ENCODE measurements at places on chromosomes 3 and 15.

DNA sequence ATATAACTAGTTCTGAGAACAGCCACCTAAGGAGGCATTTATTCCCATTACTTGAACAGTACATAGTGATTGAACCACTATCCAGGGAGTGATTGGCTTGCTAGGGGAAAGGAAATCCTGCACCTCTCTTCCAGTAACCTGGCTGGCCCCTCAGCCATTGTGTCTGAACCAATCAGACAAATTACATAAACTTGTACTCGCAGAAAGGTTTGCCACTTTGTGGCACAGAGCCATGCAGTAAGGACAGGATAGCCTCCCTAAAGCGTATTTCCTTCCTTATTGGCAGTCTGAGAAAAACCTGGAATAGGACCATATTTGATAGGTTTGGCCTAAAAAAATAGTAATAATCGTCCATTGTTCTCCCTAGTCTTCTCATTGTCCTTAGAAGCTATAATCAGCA, 19.0 kb downstream of the CMSS1 start:
- DNase-seq: no peak

DNA sequence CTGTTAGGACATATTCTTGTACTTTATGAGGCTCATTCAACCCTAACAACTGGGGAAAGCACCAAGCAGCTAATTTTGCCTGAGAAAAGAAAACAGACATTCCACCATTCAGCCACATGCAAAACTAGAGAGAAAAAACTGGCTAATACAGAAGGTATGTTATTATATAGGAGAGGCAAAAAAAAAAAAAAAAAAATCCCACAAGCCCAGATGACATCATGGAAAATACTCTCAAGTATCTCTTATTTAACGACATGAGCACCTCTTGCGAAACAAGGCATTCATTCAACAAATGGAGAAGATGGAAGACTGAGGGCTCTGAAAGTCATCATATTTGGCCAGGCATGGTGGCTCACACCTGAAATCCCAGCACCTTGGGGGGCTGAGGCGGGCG, 61.5 kb downstream of the PRICKLE2 start:
- no peak for DNase-seq

GRCh38 chr15:63523306-63523990, 19.1 kb downstream of the USP3 start:
- DNase-seq: no peak

DNA sequence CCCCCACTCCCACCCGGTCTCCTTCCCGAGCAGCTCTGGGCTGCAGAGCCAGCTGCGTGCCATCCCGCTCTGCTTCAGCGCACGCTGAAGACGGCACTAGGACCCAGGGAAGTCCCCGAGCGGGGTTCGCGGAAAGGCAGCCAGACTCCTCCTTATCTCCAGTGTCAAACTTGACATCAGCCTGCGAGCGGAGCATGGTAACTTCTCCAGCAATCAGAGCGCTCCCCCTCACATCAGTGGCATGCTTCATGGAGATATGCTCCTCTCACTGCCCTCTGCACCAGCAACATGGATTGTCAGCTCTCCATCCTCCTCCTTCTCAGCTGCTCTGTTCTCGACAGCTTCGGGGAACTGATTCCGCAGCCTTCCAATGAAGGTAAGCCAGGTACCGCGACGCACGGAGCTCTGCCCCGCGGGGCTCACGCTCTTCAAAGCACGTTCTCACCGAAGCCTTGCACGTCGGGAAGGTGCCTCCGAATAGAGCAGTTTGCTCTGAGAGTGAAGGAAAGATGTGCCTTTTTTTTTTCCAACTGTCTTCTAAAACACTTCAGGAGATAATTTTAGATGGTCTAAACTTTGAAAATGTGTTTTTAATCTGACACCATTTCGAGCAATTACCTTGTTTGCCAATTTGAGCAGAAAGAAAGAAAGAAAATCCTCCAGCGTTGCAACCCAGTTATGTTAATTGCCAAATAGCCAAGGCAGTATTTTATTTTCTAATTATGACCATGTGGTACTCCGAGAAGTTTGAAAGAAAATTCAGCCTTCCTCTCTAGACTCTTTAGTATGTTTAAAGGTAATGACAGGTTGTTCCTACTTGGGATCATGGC, at the start of gene EPHA3:
Gene EPHA3 (plus strand): TSS at position 161 of the 830 bp plus-strand sequence. CDS start 128 bp downstream, at position 289.
- DNase-seq: peak; percentile 85

GRCh38 chr3:48543271-48543866, 13.2 kb downstream of the PFKFB4 start:
- no peak for DNase-seq

GRCh38 chr3:65146179-65146578, 458.4 kb upstream of the ADAMTS9 start:
- DNase-seq: no peak

- DNase-seq: peak; percentile 70
Measured at GRCh38 chr3:11185564-11186317, 31.4 kb downstream of the HRH1 start.

DNA sequence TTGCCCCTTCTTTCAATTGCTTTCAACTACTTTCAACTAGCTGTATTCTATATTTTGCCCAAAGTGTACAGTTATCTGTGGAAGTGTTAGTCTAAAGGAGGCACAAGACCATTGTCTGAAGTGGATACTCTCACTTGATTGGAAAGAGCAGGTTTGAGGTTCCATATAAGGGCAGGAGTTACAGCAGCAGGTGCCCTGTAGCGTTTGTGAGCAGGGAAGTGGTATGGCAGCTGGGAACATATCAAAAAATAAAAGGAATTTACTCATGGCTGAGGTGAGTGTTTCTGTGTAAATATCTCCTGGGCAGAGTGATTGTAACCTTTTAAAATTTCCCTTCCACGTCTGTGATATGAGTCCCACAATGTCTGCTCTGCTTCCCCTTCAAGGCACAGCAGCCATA, 38.5 kb upstream of the DNAJC13 start:
- DNase-seq: no peak

GRCh38 chr3:13194285-13195209, 121.3 kb upstream of the IQSEC1 start:
- DNase-seq: no peak

DNA sequence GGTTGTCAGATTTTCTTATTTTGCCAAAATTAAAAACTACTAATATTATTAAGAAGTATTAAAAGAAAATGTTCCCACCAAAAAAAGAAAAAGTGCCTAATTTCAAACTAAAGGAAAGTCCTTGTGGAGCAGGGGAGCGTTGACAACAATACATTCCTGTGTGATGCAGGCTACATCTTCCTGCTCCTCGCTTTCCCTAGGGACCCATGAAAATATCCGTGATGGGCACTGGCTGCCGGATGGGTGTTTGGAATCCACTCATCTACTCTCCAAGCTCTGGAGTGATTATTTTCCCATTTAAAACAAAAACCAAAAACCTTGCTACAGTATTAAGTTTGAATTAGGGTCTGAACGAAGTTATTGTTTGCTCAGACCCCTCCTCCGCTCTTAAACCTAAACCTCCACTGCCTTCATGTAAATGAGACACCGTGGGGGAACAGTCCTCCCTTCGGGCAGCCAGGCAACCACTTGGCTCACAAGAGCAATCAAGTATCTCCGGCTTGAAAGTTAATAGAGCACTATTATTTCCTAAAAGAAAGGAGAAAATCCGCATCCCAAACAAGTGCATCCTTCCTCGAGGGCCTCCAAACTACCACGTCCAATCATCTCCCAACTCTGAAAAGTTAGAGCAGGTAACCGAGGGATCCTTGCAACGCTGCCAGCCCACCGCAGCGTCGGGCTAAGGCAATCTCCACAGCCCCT, 1.5 kb downstream of the ITGB5 start:
- no peak for DNase-seq

DNA sequence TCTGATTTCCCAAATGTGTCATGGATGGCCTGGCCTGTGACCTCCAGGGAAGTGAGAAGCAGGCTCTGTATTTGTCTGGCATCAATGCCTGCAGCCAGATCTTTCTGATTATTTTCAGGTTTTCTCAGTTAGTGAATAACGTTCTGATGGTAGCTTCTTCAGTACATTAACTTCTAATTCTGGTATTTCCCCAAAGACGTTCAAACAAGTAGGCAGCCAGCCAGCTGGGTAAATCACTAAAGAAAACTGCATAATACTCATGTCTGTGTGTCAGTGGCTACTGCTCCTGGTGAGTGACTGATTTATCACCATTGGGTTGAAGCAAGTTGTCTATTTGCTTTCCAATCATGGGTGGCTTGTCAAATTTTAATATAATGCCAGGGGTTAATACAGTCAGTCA, 162.6 kb upstream of the PFN2 start:
- no peak for DNase-seq

DNA sequence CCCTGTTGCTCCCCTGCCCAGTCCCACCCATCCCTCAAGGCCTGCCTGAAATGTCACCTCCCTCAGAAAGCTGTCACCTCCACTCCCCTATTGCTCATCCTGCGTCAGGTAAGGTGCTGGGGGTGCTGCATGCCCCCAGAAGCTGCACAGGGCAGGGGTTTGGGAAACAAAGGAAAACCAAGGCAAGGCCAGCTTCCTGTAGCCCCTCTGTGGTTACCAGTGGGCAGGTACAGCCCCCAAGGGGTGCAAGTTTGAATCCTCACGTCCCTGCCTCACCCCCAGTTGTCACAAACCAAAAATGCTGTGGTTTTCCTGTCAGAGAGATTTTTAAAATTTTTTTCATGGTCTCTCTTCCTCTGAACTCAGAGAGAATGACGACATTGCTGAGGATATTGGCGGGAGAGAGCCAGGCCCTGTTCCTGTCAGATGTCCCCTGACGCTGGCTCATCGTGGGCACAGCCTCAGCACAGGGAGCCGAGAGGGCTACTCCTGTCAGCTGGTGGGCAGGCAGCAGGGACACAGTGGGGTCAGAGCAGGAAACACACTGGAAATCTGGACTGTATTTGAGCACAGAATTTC, 27.0 kb downstream of the PSTPIP1 start:
- no peak for DNase-seq

All from sciatic nerve (tissue), 2 donors.